ENCODE measurements at places on chromosomes 5 and 9.
A peak's percentile ranks its signal among the peaks of the same experiment; 100 is the strongest.

DNA sequence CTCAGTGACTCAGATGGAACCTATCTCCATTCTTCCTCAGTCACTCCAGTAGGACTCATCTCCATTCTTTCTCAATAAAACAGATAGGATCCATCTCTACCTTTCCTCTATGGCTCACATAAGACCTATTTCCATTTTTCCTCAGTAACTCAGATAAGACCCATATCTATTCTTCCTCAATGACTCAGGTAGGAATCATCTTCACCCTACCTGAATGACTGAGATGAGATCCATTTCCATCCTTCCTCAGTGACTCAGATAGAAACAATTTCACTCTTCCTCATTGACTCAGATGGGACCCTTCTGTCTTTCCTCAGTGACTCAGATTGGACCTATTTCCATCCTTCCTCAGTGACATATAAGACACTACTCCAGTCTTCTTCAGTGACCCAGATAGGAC lies 165.1 kb downstream of the FBXO4 start:
- no peak for DNase-seq

DNA sequence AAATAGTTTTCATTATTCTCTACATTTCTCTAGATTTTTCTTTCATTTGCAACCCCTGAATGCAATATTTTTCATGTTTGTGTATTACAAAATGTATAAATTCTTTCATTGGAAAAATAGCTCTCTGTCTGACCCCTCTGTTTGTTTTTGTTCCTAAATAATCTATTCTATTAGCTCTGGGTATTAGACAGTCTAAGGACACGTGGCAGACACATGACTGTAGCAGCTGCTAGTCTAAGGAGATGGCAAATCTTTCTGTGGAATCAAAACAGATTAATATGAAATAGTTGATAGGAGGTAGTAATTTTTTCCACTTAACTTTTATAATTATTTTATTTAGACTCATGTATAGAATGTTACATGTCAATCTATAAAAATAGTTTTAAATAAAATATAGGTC lies 21.4 kb upstream of the SPATA9 start:
- DNase-seq, result no peak

- DNase-seq, result no peak
These were observed 56.4 kb downstream of the ZNF883 start for GRCh38 chr9:112955550-112955949.

- no peak for DNase-seq
These were observed 452.1 kb upstream of the PTPRD start for GRCh38 chr9:11064909-11065308.

- no peak for DNase-seq
These were observed 69.0 kb downstream of the MFAP3 start for GRCh38 chr5:154107756-154108155.

- no peak for DNase-seq
These were observed 60.9 kb downstream of the ZNF354C start for GRCh38 chr5:179120951-179121666.

DNA sequence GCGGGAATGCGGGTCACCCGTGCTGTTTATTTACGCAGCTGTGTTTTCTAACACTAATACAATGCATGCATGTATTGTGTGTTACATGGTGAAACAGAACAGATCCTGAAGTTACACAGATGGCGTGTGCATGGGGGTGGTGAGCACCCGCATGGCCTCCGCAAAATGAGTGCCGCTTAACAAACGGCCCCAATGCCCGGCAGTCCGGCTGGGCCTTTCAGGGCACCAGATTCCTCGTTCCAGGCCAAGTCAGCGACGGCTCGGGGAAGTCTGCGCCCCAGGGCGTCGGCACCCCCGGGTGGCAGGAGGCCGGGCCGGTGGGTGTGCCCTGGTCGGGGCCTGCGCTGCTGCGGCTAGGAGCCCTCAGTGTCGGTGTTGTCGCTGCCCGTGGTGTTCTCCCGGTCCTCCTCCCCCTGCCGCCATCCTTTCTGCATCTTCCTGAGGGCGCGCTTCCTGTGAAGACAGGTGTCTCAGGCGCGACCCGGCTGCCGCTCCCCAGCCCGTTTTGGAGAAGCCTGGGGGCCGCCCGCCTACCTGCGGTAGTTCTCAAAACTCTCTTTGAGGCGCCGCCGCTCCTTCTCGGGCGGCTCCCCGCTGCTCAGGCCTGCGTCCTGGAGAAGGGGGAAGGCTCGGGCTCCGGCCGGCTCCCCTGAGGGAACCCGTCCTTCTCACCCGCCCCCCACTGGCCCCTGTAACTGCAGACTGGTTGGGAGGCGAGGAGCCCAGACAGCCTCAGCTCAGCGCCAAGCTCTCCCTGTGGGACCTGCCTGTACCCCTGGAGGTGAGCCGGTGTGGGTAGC lies 605 bp upstream of the DNLZ start:
- no peak for DNase-seq

DNA sequence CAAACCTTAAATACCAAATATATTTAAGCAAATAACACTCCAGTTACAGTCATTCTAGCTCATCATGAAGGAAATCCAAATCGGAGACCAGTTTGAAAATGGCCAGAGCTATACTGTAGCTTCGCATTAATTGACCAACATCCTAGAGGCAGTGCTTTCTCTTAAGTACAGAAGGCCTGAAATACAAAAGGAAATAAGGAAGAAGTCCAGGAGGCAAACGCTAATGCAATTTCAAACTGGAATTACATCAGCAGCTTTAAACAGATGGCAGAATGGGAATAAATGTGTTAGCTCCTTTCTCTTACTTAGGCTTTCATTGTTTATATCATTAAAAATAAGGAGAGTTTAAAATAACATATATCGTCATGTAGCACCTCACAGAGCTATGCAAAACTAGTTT lies 197.0 kb downstream of the SEC61B start:
- no peak for DNase-seq

GRCh38 chr5:159409801-159410200 lies 79.5 kb upstream of the IL12B start:
- no peak for DNase-seq

GRCh38 chr5:112772124-112772523 lies 34.4 kb downstream of the APC start:
- DNase-seq, result no peak

- no peak for DNase-seq
These were observed 196.6 kb downstream of the FANCC start for GRCh38 chr9:95120781-95121370.

- no peak for DNase-seq
These were observed 125.1 kb upstream of the FST start for GRCh38 chr5:53355316-53355715.

- no peak for DNase-seq
These were observed 57.1 kb downstream of the SUB1 start for GRCh38 chr5:32642276-32643002.

GRCh38 chr9:29213417-29214153 lies 1640.3 kb upstream of the C9orf72 start:
- no peak for DNase-seq

- no peak for DNase-seq
These were observed 30.4 kb downstream of the ELL2 start for GRCh38 chr5:95931079-95931833.

DNA sequence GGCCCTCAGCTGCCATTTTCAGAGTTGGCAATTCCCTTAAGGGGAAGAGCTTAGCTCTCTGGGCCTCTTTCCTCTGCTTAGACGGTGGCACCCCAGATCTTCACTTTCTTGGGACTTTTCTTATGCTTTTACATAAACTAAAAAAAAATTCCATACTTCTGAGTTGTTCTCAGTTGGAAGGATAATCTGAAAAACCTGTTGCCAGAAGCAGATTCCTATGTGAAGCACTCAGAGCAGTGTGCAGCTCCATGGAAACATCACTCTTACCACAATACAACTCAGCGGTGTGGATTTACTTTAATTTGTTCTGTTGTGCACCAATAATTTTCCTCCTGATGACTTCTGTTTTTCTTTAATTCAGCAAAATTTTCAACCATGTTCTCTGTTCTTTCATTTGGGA lies 44.1 kb upstream of the MROH2B start:
- DNase-seq, result no peak

DNA sequence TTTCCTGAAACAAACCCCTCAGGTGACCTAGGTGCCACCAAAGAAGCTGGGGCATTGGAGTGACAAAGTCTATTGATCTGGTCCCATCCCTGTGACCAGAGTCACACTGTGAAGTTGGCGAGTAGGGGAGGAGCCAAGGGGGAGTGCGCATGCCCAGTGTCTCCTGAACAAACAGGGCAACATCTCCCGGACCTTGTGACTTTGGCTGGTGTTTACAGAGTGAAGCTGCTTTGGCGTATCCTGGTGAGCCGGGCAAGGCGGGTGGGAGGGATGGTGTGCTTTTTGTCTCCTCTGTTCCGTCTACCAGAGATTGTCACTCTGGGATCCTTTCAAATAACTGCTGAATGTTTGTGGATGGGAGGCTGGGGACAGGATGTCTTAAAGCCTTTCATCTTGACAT lies 204.5 kb downstream of the HSPA4 start:
- no peak for DNase-seq

DNA sequence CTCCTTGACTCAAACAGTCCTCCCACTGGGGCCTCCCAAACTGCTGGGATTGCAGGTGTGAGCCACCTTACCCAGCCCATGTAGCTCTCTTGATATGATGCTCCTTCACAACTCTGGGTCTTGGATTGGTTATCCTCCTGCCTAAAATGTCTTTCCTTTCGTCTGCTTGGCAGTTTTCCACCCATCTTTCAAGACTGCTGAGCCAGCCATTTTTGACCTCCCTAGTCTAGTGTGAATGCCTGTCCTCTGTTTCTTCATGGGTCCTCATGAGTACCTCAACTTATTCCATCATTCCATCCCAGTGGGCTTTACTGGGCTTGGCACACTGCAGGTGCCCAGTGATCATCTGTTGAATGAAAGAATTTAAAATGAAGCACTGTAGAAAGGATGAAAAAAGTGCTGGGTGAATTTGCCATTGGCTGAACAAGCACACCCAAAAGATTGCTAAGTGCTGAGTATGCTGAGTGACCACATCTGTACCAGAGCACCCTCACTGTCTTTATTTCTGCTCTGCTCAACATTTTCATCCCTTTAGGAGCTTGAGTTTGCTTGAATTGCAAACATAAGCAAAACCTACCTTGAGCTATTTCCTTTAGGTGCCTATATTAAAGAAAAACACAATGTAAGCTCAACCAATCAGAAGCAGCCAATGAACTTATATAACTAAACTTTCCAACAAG lies 84.8 kb upstream of the FAM169A start:
- no peak for DNase-seq

GRCh38 chr5:126963822-126964375 lies 66.5 kb downstream of the MARCHF3 start:
- DNase-seq, result no peak

DNA sequence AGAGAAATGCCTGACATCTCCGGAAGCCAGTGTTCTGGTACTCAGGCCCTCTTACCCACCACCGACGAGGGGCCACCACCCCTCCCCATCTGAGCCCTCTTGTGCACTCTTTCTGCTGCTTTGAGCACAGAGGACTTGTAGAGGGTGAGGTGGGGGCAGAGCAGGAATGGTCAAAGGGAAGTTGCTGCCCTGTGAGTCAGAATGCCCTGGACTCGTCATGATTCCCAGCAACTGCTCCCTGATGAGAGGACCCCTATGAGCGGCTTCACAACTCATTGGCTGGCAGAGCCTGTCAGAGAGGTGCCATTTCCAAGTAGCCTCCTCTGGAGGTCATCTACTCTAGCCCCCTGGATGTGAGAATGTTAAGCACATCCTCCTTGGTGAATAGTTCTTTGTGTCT lies 845 bp downstream of the ECSCR start:
- no peak for DNase-seq

GRCh38 chr5:6358434-6358820 lies 19.9 kb downstream of the MED10 start:
- no peak for DNase-seq

- no peak for DNase-seq
These were observed 9.4 kb upstream of the REEP5 start for GRCh38 chr5:112931473-112931872.

DNA sequence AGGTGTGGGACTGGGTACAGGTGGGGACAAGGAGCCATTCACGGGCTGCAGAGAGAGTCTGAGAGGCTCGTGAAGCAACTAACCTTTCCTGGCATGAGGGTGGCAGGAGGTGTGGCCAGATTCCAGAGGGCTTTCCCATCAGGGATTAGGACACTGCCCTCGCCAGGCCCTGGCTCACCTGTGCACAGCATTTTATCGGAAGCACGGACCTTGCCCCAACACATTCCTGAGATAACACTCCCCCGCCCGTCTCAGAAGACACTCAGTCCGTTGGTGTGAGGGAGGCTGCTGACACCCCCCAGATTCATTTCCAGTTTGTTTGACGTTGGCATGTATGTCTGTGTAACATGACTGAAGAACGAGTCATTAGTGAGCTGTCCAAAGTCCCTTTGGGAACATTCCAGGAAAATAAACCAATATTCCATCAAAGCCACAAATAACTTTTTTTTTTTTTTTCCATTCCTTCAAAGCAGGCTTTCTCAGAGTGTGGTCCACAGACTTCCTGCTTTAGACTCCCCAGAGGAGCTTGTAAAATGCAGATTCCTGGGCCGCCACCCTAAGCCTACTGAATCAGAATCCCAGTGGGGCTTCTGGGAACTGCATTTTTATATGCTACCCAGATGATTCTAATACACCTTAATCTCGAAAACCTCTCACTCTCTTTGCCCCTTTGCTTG lies 23.4 kb downstream of the WWC1 start:
- DNase-seq, result peak; percentile 92

DNA sequence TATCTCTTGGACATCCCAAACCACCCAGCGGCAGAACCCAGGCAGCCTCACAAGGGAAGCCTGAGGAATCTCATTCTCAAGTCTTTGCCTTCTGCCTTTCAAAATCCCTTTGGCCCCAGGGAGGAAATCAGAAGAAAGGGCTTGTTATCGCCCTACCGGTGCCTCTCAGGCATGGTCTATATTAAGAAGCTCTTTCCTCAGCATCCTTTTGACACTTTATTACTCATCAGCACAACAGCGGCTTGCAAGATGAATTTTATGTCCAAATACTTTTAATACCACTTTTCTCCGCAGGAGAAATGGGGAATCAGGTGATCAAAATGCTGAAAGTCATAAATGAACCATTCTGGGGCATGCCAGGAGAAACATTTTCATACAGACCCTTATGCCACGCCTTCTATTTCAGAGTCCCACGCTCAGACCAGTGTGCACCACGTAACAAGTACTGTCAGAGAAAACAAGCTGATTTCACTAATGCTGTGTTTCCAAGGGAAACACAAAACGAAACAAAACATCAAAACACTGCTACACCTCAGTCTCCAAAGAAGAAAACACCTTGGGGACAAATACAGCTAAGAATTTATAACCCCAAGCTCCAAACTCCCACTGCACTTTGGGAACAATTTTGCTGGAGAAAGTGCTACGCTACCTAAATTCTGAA lies 30.0 kb downstream of the RAPGEF1 start:
- DNase-seq, result no peak

- DNase-seq, result no peak
These were observed 58.6 kb downstream of the PTPN3 start for GRCh38 chr9:109439378-109440116.

DNA sequence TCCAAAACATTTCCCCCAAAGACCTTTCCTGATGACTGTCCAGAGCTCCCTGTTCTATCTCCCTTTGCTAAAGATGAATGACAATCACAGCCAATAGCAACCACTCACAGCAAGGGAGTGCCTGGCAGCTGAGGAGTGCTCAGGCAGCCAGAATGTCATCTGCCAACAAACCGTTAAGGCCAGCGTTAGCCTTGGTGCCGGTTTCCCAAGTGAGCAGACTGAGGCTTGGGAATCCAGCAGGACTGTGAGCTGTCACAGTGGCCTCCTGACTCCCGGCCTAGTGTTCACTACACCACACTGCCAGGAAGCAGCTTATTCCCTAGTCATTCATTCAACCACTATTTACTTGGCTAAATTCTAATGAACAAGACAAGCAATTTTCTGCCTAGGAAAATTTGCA lies 24.7 kb downstream of the STK10 start:
- no peak for DNase-seq

- DNase-seq, result no peak
These were observed 192.9 kb downstream of the PIK3R1 start for GRCh38 chr5:68408345-68408871.
